ENCODE measurements at places on chromosomes 7 and 10.

DNA sequence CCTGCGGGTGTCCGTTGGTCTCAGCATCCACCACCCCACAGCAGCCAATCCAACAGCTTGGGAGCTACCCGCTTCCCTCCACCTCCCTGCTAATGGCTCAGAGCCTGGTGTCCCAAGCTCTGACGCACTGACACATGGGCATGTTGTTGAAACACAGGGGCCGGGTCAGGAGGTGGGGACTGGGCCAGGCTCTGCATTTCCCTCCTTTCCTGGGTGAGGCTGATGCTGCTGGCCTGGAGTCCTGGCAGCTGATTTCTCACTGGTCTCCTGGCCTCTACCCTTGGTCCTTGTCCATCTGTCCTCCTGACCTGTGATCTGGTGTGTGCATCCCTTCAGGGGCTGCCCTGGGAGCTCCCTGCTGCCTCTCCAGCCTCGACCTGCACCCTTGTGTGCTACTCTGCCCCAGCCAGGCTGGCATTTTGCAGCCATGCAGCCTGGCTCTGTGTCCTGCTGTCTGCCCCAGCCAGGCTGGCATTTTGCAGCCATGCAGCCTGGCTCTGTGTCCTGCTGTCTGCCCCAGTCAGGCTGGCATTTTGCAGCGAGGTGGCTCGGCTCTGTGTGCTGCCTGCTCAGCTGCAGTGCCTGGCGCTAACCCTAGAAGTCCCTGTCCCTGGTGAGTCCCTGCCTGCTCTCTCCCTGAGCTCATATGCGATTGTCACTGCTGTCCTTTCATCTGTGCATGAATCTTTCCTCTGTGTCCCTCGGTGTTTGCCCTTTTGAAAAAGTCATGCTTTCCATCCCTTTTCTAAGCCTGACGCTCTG is 14.0 kb downstream of the AMZ1 start:
- DNase-seq, result peak; percentile 17

DNA sequence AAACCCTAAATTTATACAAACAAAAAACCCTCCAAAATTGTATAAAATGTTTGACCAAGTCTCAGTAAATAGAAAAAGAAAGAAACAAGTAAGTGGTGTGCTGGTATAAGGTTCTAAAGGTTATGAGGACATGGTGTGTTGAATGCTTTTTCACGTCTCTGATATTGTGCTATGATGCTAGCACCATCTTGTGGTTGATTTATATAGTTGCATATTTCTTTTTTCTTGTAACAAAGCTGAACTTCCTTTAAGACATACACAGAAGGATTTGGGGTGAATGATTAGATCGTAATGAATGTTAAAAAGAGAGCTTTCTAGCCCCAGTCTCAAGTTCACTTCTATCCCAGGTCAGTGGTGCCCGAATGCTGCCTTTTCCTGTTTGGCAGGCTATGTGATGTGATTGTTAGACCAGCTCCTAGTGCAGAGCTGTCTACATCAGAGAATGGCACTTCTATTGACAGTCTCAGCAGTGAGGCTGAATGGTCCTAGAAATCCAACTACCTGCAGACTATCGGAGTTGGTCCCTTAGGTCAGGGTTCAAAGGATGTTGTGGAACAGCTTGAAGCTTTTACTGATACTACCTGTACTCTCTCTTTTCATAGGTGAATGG is 25.0 kb downstream of the VTI1A start:
- DNase-seq, result peak; percentile 45

- no peak for DNase-seq
Observed at GRCh38 chr7:43384616-43385308, 198.1 kb upstream of the STK17A start.

- DNase-seq, result no peak
Observed at GRCh38 chr7:78765943-78766729, 687.3 kb downstream of the MAGI2 start.

- DNase-seq, result peak; percentile 95
Observed at GRCh38 chr7:5596046-5596895, 172.6 kb upstream of the TNRC18 start.

DNA sequence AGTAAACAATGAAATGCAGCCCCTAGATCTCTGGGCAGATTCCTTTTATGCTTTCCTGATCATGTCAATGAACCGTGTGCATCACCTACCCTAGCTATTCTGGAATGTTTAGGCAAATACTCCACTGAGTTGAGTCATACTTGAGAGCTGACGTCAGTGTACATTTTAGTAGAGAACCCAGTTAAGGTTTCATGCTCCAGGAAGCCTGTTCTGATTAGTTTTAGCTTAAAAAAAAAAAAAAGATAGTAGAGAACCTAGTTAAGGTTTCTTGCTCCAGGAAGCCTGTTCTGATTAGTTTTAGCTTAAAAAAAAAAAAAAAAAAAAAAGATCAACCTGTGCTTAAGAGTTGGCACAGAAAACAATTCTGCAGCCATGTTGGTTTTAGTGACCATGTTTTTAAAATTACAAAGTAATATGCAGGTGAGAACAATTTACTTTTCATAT is 3.7 kb upstream of the MCU start:
- peak; percentile 89 for DNase-seq

DNA sequence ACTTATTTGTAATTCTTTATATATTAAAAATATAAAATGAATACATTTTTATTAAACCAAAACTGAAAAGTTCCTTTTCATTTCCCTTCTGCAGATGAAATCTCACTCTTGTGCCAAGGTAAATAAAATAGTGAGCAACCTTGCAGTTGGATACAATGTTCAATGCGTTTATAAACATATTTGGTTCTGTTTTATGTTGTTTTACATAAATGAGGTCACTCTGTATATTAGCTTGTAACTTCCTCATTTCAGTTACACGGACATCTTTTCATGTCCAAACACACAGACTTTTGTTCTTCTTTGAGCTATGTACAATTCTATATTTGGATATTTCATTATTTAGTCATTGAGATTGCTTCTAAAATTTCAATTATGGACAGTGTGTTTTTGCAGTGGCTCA is 107.7 kb downstream of the BBS9 start:
- no peak for DNase-seq

- DNase-seq, result no peak
Observed at GRCh38 chr7:105016068-105016708, 2.2 kb downstream of the KMT2E start.

DNA sequence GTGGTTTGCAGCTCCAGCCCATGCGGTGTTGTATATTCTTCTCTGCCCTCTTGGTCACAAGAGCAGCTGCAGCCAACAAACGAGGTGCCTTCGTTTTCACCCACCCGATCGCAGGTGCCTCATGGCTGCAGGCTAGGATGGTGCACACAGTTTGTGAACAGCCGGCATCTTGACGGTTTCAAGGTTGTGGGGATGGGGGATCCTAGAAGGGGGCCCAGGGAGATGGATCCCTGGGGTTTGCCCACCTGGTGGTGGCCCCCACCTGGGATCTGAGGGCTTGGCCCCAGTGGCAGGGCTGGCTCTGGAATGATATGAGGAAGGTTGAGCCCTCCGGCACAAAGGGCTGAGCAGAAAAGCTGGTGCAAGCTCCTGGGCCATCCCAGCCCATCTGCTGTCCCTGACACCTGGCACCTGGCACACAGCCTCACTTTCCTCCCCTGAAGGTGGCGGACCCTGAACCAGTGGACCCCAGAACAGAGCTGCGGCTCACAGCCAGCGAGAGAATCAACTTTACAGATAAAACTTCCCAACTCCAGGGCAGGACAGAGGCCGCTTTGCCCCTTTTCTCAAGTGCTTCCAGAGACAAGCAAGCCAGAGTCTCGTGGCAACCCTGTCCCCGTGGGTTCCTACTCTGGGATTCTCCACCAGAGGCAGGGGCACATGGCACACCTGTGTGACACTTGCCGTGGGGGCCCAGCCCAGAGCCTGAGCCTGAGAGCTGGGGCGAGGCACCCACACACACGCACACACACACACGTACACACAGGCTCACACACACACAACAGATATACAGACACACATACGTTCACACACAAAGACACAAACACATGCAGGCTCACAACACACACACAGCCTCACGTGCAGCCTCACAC is 177.3 kb upstream of the PPP2R2D start:
- no peak for DNase-seq

DNA sequence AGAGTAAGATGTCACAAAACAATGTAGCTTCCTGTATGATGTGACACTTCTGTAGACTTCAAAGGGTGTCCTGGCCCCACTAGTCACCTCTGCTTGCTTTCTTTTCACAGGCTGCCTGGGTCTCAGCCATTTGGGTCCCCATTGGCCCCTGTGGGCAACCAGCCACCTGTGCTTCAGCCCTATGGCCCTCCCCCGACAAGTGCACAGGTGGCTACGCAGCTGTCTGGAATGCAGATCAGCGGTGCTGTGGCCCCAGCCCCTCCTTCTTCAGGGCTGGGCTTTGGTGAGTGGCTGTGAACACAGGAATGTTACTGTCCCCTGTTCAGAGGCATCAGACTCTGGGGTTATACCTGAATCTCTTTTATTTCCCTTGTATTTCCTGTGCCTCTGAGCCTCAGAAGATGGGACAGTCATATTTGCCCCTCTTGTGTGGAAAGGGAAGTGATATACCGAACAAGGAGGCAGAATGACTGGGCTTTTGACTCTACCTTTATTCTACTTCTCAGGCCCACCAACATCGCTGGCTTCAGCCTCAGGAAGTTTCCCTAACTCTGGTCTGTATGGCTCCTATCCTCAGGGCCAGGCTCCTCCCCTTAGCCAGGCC is 15.4 kb downstream of the SEC24C start:
- DNase-seq, result no peak

DNA sequence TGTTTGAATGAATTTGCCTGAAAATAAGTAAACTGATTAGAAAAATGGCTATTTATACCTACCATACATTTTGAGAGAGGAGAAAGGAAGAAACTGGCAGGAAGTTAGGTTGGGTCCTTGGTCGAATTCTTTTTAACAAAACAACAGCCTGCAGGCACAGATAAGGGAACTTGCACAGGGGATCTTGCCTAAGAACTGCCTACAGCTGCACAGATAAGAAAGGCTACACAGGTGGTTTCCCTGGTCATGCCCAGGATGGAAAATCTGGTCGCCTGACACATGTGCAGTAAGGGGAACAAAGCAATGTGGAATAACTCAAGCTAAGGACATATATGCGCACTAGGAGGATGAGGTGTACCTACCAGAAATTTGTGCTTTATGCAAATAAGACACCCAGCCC is 732.1 kb upstream of the POT1 start:
- no peak for DNase-seq

GRCh38 chr7:68724965-68725364 is 873.3 kb upstream of the AUTS2 start:
- DNase-seq, result no peak

DNA sequence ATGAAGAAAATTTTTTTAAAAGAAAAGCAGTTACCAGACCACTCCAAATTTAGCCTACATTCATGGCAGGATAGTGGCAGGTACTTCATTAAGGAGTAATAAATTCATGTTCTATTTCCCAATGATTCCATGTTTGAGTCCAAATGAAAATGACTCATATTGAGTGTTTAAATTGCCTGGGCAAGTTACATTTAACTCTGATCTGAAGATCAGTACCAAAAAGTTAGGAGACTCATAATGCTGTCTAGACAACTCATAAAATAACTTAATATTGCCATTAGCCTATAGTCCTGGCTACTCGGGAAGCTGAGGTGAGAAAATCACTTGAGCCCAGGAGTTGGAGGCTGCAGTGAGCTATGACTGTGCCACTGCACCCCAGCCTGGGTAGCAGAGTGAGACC is 13.0 kb downstream of the BRAF start:
- no peak for DNase-seq

- DNase-seq, result peak; percentile 71
Observed at GRCh38 chr7:39950473-39951225, 593 bp downstream of the CDK13 start.

- no peak for DNase-seq
Observed at GRCh38 chr7:136807598-136807997, 60.9 kb upstream of the CHRM2 start.

GRCh38 chr7:110065121-110065520 is 1025.8 kb upstream of the LRRN3 start:
- DNase-seq, result no peak

DNA sequence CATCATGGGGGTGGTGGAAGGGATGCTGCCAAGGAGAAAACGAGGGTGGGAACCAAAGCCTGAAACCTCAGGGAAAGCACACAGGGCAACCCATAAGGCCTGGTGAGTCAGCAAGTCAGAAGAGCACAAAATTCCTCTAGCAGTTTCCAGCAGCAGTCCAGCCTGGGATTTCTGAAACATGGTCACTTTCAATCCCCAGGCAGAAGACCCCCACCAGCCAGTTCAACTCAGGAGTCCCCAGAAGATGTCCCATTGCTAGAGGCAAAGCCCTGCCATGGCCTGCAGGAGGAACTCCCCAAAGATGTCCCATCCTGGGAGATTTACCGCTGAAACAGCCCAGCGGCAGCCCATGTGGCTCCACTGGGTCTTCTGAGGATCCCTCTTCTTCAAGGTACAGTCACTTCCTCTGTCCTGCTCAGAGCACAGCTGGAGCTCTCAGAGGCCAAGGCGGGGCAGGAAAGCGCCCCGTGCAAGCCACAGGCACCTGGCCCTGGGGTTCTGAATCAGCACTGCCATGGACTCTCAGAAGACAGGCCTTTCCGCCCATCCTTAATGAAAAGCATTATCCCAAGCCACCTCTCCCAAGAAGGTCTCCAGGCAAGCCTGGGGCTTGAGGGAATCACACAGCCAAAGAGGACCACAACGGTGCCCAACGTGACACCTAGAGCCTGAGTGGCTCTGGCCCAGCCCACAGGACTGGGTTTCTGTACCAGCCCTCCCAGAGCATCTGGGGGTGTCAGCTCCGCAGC is 196.9 kb downstream of the GRID1 start:
- no peak for DNase-seq

DNA sequence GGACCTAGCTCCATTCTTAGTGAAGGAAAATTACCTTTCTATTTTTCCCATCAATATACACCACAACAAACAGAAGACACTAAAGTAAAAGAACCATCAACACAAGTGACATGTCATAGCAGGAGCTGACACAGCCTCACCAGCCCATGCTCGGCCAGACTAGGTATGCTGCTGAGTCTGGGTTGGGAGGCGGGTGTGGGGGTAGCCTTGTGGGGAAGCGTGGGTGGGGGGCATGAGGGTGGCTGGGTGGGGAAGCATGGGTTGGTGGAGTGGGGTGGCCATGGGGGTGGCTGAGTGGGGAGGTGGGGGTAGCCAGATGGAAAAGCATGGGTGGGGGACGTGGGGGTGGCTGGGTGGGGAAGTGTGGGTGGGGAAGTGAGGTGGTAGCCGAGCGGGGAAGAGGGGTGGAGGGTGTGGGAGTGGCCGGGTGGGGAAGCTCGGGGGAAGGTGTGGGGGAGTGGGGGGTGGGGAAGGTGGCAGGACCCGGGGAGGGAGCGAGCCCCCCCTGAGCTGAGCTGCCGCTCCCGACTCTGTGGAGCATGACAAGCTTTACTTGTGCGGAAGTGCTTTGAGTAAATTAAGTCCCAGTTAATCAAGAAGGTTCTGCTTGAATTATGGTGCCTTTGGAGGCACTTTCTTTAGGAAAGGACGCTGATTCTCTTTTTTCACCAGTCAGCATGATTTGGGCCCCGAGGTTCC is 294.6 kb upstream of the ZNF32 start:
- DNase-seq, result no peak

GRCh38 chr7:133300088-133300487 is 47.2 kb downstream of the EXOC4 start:
- no peak for DNase-seq

DNA sequence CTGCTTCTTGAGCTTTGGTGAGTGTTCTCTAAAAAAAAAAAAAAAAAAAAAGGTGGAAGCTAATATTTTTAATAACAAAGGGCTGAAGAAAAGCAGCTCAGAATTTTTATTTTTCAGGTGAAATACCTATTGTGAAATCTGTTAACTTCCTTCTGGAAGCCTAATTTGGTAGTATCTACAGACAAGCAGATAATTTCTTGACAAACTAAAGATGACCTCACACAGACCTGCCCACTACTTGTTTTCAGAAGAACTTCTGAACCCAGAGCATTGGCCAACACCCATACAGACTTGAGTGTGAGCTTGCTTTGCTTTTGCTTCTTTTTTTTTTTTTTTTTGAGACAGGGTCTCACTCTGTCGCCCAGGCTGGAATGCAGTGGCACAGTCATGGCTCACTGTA is 31.2 kb downstream of the LRRC4 start:
- DNase-seq, result no peak

Measured in astrocyte of the hippocampus (primary cell).